CD4-positive, alpha-beta T cell treated with Interferon alpha-2 for 1 hour (primary cell): ENCODE measurements at places on chromosomes 2 and 18.

DNA sequence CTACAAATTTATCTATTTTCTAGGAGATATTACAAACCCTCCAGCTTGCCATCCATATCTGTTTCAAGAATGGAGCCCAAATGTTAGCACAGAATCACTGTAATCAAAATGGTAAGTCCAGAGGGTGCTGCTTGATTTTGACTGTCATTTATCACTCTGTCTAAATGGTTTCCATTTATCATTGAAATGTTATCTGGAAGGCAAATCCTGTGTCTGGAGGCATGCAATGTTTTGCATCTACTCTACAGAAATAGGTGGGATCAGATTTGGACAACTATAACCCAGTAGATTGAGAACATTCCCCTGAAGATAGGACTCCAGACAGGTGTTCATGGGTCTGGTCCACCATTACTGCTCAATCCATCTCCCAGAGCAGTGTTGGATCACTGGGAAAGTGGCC, 128.7 kb downstream of the MAIP1 start:
- DNase-seq: no peak

DNA sequence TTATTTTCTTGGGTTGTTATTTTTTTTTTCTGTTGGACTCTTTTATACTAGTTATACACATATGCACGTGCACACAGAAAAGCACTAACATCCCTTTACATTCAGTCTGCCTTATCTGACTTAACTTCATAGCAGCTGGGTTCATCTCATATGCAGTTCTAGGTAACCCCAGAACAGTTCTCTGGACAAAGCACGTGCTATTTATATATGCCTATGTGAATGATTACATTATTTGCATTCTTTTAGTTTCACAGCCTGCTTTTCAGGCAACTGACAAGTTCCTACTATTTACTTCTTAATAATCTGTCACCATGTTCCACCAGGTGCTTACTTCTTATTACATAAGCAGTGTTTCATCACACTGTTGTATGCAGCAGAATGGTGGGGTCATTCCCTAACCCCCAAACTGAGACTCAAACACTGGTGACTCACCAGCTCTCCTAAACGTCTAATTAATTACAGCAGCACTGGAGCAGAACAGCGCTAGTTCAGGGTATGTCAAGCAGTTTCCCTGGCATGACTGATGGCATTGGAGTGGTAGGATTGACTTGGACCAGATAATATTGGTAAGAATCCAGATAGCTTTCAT, 372.8 kb downstream of the CLIP4 start:
- DNase-seq: no peak

DNA sequence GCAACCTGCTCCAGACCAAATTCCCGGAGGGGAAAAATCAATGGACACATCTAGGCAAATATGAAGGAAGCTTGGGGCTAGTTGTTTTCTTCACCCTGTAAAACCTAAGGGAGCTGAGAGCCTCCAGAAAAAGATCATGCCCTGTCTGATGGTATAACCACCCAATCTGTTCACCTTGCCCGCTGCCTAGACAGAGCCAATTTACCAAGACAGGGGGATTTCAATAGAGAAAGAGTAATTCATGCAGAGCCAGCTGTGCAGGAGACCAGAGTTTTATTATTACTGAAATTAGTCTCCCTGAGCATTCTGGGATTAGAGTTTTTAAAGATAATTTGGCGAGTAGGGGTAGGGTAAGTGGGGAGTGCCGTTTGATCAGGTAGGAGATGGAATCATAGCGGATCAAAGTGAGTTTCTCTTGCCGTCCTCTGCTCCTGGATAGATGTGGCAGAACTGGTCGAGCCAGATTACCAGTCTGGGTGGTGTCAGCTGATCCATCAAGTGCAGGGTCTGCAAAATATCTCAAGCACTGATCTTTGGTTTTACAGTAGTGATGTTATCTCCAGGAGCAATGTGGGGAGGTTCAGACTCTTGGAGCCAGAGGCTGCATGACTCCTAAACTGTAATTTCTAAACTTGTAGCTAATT, 35.1 kb upstream of the B4GALT6 start:
- no peak for DNase-seq

DNA sequence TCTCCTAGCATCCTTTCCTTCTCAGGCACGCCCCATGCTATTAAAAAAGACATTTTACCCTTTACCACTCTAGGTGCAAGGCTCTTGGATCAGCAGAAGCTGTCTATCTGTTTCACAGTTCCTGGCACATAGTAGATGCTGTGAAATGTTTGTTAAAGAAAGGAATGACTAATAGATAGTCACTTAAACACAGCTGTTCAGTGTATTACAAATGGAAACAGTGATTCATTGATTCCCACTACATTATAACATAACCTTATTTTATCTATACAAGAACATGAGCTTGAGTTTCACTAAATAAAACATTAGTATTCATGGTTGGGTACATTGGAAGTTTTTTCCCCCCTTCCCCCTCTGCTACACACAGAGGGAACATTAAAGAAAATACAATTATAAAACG, 142.1 kb downstream of the ASXL3 start:
- no peak for DNase-seq

DNA sequence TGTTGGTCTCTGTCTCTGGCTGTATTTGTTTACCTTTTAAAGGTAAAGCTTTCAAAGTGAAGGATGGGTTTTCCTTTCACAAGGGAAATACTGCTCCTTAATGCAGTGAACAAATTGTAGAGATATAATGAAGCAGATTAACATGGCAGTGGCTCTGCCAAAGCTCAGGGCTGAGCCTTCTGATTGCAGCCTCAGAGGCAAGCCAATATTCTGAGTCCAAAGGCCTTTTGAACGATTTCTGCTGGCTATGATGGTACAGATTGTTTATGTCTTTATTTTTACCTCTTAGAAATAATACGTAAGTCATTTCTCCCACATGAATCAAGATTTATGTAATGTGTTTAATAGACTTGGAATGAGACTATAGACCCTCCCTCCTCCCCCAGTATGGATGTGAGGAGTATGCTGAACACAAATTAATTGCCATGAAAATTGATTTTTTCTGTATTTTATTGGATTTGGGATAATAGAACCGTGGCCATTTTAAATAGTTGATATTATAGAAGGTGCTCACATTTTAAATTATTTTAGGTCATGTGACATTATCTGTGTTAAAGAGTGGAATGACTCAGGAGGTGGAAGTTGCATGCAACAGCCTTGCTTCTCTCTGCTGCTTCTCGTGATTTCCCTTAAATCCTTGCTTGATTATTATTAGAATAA, 772 bp downstream of the SCN2A start:
- DNase-seq: no peak

DNA sequence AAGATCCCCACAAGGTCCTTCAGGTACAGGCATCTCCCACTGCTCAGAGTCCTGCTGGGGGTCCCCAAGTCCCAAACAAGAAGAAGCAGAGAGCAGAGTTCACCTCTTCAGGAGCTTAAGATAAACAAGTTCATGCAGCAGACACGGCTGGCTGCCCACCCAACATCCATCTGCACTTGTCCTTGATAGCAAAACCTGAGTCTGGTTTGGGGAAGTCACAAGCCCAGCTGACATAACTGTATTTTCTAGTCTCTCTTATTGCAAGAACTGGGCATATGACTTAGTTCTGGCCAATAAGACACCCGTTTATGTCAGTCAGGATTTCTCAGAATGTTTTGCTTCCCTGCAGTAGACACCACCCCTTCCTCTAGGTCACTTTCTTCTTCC, 31.8 kb downstream of the AFF3 start:
- no peak for DNase-seq

- DNase-seq: no peak
These were observed 28.3 kb upstream of the CCL20 start for GRCh38 chr2:227785293-227785692.

DNA sequence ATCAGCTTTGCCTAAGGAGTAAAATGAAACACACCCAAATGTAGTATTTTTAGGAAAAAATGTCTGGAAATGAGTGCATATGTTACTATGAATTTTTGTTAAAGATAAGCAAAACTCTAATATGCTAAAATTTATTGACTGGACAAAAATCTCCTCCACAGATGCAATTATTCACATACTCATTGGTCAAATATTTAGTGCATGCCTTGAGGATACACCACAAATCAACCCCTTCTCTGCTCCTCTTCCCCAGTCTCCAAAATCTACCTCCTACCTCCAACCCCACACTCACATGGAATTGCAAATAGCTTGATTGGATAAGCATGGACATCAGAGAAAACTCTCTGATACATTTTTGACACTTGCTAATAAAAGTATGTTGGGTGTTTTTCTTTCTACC, 95.6 kb upstream of the CDC42EP3 start:
- no peak for DNase-seq

GRCh38 chr18:3016585-3017297, 3.8 kb upstream of the LPIN2 start:
- DNase-seq: peak; percentile 17

DNA sequence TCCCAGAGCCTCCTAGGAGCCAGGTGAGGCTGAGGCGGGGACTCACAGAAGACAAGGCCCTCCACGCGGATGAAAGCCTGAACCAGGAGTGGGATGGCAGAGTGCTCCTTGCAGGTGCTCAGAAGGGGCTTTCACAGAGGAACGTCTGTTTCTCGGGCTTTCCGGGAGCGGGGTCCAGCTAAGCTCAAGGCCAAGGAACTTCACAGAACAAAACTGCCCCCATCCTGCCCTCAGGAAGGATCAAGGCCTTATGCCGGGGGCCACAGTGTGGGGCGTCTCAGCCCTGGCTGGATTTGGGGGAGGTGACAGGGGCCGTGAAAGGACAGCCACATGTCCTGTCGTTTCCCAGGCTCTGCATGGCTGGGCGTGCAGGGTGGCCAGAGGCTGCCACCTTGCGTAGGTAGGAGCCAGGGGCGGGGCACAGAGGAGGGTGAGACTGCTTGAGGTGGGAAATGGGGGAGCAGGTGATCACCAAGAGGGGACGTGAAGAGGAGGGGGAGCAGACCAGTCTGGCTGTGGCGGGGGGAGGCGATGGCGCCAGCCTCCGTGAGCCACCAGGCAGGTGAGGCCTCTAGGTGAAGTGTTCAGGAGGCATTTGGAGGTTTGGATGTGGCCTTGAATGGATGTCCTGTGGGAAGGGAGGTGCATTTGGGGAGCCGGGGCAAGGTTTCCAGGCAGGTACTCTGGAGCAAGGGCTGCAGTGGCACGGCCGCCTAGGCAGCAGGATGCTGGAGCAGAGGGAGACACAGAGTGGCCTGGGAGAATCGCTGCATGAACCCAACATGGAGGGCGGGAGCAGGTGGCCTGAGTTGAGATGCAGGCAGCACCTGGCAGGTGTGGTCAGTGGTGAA, 79.1 kb downstream of the TWIST2 start:
- DNase-seq: no peak
